ENCODE measurements at places on chromosomes 5 and 9.

- DNase-seq = no peak
These were observed 260.5 kb downstream of the GADD45G start for GRCh38 chr9:89865357-89865756.

- DNase-seq = no peak
These were observed 65.5 kb upstream of the POU4F3 start for GRCh38 chr5:146273109-146273508.

- DNase-seq = no peak
These were observed 9.6 kb downstream of the NDST1 start for GRCh38 chr5:150517272-150518152.

DNA sequence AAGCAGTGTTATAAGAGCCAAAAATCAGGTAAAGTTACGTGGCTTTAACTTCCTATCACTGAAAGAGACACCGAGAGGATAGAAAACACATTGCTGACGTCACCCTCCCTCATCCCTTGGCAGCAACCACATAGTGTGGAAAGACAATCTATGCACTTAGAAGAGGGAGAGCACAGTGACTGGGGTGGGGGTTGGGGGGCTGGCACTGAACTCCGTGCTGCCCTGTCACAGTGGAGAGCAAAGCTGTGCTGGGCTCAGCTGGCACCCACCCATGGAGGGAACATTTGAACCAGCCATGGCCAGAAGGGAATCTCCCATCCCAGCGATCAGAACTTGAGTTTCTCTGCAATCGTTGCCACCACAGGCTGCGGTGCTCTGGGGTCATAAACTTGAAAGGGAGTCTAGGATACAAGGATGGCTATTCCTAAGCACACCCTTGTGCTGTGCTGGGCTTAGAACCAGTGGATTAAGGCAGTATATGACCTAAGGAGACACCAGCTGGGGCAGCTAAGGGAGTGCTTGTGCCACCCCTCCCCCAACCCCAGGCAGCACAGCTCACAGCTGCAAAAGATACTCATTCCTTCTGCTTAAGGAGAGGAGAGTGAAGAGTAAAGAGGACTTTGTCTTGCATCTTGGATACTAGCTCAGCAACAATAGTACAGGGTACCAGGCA is 73.4 kb downstream of the KIAA0825 start:
- DNase-seq = no peak

- no peak for DNase-seq
These were observed 110.0 kb downstream of the ENC1 start for GRCh38 chr5:74530326-74531050.

DNA sequence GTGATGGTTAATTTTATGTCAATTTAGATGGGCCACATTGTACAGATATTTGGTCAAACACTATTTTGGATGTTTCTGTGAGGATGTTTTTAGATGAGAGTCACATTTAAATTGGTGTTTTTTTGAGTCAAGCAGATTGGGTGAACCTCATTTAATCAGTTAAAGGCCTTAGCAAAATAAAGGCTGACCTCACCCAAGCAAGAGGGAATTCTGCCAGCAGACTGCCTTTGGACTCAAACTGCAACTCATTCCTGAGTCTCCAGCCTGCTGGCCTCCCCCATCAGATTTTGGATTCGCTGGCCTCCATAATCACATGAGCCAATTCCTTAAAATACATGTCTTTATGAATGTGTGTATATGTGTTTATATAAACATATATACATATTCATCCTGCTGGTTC is 282.7 kb upstream of the POU5F2 start:
- DNase-seq = no peak

DNA sequence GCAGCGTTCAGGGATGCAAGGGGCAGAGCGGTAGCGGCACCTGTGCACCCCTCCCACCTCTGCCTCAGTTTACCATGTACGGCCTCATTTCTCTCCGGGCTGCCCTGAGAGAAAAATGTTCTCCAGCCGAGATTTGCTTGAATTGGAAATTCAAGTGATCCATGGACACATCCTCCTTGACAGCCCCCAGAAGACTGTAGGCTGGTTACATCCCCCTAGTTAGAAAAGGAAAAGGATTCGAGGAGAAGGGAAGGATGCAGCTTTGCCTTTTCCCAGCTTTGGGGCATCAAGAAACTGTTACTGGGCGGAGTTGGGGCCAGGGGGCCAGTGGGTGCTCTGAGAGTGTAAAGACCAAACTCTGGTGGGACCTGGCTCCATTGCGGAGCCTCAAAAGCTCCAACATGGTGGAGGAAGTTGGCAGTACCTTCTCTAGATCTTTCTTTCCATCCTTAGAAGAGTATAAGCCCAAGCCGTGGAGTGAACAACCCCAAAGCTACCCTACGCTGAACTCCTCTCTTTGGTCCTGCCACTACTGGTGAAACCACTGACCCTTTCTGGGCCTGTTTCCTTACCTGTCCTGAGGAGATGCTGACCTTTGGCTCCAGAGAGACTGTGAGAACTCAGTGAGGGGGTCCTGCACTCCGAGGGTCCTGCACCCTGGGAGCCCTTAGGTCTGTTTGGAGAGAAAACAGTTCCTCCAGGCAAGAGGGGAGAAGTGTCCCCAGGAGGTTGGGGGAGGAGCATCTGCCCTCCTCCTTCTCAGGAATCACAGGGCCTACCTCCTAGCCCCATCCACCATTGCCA is 1.0 kb upstream of the BARX1 start:
- no peak for DNase-seq

DNA sequence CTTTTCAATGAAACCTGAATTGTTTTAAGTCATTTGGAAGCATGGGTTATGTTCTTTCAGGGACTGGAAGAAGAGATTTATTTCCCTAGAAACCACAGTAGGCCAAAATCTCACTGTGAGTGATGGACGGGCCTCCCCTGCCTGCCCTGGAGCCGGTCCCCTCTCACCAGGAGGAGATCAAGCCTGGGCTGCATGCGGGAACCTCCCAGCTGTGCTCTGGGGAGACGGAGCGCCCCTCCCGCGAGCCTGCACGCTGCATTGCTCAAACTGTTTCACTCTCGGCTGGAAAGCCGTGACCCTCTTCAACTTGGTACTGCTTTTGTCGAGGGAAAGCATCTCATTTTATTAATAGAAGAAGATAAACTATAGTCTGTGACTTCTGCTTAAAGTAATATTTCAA is 85.4 kb downstream of the IRX2 start:
- DNase-seq = no peak

DNA sequence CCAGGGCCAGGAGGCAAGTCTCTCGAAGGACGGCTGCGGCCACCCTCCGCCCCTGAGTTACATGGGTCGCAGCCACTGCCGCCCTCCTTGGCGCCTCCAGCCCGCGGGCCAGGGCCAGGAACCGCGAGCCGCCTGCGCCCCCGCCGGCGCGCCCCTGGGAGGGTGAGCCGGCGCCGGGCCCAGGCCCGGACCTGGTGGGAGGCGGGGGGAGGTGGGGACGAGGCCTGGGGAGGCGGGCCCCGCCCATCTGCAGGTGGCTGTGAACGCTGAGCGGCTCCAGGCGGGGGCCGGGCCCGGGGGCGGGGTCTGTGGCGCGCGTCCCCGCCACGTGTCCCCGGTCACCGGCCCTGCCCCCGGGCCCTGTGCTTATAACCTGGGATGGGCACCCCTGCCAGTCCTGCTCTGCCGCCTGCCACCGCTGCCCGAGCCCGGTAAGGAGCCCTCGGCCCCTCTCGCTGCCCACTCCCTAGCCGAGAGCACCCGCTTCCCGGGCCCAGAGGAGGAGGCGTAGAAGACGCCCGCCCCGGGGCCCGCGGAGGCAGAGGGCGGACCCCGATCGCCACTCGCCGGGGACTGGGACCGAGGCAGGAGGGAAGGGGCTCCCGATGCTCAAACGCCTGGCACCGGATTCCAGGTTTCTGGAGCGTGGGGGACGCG is at the start of gene ASS1:
Gene ASS1 (plus strand): TSS at position 397 of the 657 bp plus-strand sequence. CDS start 7,268 bp downstream, outside the sequence.
- DNase-seq = no peak

GRCh38 chr5:73838901-73839300 is 212.9 kb downstream of the ARHGEF28 start:
- no peak for DNase-seq

DNA sequence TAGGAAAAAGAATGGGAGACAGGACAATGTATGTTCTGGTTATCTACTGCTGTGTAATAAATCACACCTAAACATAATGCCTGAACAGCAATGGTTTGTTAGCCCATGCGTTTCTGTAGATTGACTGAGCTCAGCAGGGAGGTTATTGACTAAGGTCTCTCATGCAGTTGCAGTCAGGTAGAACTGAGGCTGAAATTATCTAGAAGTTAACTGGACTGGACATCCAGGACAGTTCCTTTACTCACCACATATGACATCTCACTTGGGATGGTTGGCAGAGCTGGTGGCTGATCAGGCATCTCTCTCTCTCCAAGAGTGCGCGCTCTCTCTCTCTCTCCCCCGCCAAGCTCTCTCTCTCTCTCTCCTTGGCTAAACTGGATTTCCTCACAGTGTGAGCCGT is 8.9 kb upstream of the FOXB2 start:
- DNase-seq = no peak

DNA sequence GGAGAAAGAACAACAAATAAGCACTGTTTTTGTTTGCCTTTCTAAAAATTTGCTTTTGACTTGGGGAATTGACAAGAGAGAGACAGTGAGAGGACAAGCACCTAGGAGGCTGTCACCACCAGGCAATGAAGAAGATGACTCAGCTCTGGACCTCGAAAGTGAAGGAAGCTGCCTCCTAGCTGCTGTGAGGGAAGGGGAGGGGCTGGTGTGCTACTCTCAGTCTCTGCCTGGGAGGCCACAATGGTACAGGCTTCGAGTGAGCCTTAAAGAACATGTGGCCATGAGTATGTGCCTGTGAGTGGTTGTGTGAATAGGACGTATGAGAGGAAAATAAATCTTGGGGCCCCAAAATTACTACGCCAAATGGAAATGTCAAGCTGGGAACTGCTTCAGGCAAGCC is 7.1 kb upstream of the PLK2 start:
- no peak for DNase-seq

DNA sequence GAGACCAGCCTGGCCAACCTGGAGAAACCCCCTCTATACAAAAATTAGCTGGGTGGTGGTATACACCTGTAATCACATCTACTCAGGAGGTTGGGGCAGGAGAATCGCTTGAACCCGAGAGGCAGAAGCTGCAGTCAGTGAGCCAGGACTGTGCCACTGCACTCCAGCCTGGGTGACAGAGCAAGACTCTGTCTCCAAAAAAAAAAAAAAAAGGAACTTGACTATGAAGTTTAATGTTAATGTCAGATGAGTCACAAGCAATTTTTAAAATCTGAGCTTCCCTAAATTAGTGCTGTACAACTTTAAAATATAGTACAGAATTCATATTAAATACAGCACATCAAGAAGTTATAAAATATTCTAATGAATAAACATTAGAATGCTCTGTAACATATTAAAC is 1.5 kb downstream of the MEIKIN start:
- DNase-seq = no peak
